ENCODE measurements at places on chromosomes 7 and 10. TPM values are rescaled to one million over a fixed set of nuclear protein-coding genes. Genes with fewer than 3 reads are reported as not detected.

SEMA3D gene
- 3.5 TPM for total RNA-seq

DNA sequence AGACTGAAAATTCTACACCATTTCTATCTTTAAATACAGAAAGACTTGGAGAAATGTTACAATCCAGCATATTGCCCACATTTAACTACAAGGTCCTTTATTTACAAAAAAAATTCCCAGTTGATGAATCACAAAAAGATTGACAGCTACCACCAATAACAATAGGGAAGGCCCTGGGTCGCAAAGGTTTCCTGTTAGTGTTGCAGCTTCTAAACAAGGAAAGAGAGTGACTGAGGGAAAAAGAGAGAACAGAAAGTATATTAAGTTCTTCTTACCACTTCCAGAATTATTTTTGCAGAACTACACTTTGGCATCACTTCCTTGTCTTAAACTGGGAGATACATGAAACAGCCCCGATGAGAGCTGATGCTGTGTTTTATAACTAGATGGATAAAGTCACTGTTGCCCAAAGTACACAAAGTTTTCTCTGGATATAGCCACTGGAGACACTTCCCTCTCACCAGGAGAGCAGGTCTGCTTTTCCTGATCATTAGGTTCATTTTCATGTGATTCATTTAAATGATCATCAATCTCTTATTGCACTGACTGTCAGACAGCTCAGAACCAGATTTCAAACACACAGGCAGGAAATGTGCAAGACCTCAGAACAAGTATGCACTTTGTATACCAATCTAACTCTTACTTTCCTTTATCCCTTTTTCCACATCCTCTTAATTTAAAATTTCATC lies 57.0 kb downstream of the SHTN1 start:
- peak; percentile 12 for DNase-seq

TMEM178B gene
- total RNA-seq = 0.07 TPM

- DNase-seq = no peak
Measured at GRCh38 chr10:130454543-130455000, 318.4 kb downstream of the GLRX3 start.

MAPK8 gene
- total RNA-seq = 60.9 TPM

- DNase-seq = no peak
Measured at GRCh38 chr10:125468278-125468677, 214.7 kb downstream of the TEX36 start.

METTL2B gene
- total RNA-seq = 37.3 TPM

GRCh38 chr7:127702938-127703337 lies 50.9 kb downstream of the SND1 start:
- DNase-seq = no peak

WNT2 gene
- total RNA-seq = not detected

DNA sequence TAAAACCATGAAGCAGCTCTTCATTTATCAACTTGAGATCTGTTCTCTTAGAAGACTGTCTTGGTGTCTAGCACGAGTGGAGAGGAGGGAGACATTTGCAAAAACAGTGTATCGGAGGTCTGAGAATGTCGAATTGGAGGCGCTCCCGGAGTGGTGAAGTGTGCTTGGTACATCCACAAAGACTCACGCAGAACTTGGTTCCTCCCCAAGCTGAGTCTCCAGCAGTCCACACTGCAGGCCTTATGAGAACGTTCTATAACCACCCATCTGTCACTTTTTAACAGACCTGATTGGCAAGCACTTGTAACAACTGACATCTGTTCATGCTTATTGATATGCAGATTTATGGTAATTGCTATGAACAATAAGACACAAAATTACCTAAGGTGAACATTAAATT lies 261.6 kb downstream of the CELF2 start:
- DNase-seq = no peak

DNA sequence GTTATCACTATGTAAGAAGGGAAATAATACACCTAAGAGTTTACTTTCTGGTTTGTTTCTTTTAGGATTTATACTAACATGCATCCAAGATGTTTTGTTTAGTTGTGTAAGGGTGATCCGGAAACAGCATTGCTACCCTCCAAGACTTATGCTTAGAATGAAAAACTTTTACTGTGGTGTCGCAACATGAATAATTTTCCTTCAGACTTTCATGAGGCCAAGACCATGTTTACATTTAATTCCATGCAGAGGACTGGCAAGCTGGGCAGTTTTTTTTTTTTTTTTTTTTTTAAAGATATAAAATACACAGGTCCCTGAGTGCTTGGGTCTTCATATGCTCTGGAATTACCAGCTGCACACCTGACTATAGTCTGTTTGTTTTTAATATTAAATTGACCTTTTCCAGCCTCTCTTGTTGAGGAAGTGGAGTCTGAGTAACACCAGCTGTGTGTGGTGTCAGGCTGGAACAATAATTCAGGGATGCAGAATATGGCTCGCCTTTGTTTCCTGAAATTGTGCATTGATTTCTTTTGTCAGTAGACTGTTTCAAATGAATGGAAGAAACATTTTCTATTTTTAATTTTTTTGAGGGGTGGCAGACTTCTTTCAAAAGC lies 81.7 kb downstream of the ST7 start:
- no peak for DNase-seq

RASSF4 gene
- 1.4 TPM for total RNA-seq

DNA sequence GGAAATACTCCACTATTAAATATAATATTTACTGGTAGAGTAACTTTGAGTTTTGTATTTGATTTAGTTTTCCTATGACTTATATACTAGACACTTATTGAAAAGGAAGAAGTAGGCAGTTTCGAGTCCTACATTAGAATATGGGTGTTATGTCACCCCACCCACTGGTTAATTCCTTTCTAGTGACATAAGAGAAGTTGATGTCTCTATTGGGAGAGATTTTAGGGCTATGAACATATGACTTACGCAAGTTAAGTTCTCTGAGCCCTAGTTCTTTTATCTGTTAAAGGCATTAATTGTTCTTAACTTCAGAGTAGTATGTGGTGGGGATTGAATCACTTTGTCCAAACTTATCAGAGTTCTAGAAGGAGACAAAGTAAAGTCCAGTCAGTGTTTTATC lies 30.5 kb downstream of the CPED1 start:
- DNase-seq = peak; percentile 23

SPDYE6 gene
- not detected for total RNA-seq

- DNase-seq = peak; percentile 33
Measured at GRCh38 chr10:102611514-102612087, 32.7 kb upstream of the TRIM8 start.

- no peak for DNase-seq
Measured at GRCh38 chr7:138030679-138031351, 28.9 kb upstream of the CREB3L2 start.

DNA sequence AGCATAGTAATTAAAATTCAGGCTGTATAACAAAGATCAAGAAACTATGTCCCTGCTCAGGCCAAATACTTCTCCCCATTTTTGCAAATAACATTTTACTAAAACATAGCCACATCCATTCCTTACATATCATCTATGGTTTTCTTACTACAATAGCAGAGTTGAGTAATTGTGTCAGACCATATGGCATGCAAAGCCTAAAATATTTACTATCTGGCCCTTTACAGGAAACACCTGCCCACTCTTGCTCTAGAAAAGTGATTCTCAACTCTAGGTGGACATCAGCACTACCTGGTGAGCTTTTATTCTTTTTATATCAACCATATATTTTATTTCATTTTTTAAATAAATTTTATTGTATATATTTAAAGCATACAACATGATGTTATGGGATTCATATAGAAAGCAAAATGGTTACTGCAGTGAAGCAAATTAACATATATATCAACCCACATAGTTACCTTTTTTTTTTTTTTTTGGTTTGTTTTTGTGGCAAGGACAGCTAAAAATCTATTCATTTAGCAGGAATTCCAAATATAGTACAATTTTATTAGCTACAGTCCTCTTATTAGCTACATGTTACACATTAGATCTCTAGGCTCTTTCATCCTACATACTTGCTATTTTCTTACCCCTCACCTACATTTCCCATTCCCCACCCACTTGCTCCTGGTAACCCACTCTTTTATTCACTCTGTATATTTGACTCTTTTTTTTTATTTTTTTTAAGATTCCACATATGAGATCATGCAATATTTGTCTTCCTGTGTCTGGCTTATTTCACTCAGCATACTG lies 19.6 kb downstream of the ABI1 start:
- no peak for DNase-seq

DNA sequence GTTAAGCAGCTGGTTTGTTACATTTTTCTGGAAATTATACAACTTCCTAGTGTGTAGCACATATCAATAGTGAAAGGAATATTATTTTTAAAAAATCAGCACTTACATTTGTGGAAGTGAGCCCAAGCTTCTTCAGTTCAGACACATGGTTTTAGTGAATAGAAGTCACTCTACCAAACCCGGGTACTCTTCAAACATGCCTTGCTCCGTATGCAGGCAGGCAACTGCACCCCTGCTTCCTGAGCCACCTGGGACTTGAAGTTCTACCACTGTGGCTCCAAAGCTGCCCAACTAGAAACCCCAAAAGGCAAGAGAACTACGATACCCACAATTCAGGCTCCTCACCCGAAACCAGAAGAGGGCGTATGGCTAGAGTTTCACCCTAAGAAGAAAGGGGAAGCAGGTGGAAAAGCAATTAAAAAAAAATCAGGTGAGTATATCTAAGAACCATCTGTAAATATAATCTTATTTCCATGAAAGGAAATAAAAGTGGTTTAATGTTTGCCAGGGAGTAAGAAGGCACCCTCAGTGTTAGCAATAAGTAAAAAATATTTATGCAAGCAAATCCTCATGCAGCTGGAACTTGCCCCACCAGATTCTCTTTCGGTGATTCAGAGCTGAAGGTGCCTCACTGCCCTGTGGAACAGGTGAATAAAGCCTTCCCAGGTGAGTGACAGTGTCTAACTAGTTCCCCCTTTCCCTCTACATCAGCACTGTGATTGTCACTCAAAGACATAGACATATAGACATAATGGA lies at the start of gene MACC1:
Gene MACC1, minus strand, starts transcription at position 192 of the 756 bp plus-strand sequence. CDS start 55,522 bp downstream, outside the sequence.
- DNase-seq = peak; percentile 94

DNA sequence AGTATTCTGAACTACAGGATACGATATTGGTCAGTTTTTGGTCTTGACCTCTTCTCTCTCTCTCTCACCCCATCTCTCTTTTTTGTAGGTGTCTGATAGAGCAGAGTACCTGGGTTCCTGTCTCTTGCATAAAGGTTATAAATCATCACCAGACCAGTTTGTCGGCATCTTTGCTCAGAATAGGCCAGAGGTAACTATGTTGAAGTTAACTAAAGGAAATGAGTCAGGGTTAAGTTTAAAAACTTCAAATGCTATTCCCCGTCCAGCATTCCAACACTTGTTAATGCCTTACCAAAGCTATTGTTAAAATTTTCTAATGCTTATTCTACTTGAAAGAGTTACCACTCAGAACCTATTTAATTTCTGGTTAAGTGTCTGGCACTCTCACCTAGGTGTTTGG lies 30.7 kb downstream of the ACSL5 start:
- peak; percentile 17 for DNase-seq

DNA sequence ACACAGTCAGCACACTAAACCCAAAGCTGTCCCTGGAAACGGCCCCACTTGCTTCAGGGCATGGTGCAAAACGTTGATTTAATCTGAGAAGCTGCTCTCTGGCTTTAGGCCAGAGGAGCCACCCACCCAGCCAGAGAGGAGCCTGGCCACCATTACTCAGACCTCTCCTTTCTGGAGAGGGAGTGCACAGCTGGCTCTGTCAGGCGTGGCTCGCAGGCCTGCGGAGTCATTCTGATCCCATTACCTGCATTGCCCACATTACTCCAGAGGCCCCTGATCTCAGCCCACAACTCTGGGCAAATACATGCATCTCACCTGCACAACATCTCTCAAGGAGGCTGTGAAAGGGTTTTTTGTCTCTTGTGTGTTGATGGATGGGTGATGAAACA lies 370.0 kb upstream of the IGFBP3 start:
- peak; percentile 96 for DNase-seq

- DNase-seq = no peak
Measured at GRCh38 chr10:120572307-120572706, 115.3 kb downstream of the PLPP4 start.

DNA sequence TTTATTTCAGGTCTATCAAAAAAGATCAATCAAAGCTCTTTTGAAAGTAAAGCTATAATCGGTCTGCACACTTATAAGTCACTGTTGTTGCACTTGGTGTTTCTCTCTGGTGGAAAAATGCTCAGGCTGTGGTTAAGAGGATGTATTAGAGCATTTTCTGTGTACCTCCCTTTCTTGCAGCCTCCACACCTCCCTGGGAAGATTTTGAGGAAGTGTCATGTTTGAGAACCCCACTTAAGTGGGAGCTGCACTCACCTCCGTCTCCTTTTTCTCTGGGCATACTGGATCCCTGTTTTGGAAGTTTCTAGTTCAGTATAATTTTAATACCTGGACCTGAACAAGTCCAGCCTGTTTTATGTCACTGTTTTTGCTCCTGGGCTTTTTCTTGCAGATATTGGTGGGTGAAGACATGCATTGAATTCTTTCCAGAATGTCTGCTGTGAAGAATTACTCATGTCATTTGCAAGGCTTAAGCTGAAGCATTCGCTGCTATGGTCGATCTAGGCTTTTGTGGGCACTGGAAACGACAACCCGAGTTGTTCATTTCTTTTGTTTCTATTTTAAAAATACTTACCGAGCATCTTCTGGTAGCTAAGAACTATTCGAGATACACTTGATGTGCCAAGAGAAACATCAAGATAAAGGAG lies 36.6 kb downstream of the TCF7L2 start:
- DNase-seq = no peak

GRCh38 chr10:88028654-88029053 lies 165.2 kb downstream of the PTEN start:
- no peak for DNase-seq

GRCh38 chr10:18684416-18684815 lies 25.2 kb downstream of the ARL5B start:
- no peak for DNase-seq

GHRHR gene
- not detected for total RNA-seq

GRCh38 chr7:110623436-110623835 lies 467.5 kb upstream of the LRRN3 start:
- peak; percentile 11 for DNase-seq

- no peak for DNase-seq
Measured at GRCh38 chr7:29249383-29249750, 54.8 kb downstream of the CHN2 start.

DNA sequence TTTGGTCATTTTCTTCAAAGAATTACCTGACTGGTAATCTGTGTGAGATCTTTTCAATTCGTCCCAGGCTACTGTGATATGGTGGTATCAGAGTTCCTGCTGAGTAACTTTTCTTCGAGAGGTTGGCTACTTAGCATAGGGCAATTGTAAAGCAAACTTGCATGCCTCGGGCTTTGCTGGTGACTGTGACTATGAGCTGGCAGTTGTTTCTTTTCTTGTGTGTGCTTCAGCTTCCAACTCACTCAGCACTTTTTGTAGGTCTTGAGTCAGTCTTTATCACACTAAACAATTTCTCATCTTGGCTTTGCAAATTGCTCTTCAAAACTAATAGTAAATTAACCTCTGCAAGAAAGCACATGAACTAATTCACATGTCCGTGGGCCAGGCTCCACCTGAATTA lies 44.3 kb downstream of the PRR15 start:
- peak; percentile 83 for DNase-seq

All from mammary epithelial cell (primary cell).